ENCODE measurements at places on chromosomes 13 and 19.

GRCh38 chr13:106533101-106533942 is 2.1 kb downstream of the EFNB2 start:
- peak; percentile 91 for DNase-seq

GRCh38 chr19:34399886-34400285 is 4.3 kb upstream of the PDCD2L start:
- no peak for DNase-seq

DNA sequence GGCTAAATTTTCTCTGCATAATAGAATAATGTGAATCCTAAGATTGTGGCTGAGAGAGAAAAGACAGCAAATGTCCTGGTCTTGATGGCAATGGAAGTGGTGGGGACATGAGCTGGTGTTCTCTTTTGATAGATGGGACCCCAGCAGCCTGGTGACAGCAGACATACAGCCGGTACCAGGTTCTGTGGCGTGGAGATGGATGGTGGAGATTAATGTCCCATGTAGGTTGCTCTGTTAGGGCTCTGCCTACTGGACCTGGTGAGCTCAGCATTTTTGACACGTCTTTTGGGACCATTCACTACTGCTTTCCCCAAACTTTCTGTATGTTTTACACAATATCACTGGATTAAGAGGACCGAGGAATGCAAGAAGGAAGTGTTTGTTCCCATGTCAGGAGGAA is 8.2 kb upstream of the SIGLEC14 start:
- no peak for DNase-seq

- peak; percentile 68 for DNase-seq
These were observed 186.2 kb downstream of the EFNB2 start for GRCh38 chr13:106349080-106349931.

GRCh38 chr19:18635831-18636182 is 1.0 kb upstream of the KLHL26 start:
- DNase-seq: no peak

DNA sequence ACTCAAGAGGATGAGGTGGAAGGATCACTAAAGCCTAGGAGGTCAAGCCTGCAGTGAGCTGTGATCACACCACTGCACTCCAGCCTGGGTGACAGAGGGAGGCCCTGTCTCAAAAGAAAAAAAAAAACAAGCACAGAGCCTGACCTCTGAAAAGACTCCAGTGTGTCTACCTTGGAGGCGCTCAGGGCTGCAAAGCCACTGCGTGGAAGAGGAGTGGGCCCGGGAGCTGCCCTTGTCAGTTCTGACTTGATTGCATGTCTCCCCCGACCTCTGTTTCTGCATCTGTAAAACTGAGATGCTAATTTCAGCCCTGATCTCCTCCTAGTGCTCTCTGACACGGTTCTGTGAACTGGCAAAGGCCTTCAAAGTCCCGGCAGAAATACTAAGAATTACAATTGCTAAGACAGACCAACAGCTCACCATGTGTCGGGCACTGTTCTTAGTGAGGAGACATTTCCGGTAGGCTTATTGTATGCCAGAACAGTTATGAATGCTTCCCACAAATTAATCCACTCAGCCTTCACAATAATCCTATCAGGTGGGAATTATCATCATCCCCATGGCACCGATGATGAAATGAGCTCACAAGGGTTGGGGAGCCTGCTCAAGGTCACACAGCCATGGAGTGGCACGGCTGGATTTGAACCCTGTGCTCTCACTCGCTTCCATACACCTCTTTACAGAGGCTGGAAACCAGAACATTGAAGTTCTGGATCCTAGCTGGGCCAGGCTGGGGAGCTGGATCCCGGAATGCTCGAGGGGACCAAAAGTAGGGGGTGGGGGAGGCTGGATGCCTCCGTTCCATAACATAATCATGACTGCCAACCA is 3.5 kb downstream of the AKT2 start:
- no peak for DNase-seq

DNA sequence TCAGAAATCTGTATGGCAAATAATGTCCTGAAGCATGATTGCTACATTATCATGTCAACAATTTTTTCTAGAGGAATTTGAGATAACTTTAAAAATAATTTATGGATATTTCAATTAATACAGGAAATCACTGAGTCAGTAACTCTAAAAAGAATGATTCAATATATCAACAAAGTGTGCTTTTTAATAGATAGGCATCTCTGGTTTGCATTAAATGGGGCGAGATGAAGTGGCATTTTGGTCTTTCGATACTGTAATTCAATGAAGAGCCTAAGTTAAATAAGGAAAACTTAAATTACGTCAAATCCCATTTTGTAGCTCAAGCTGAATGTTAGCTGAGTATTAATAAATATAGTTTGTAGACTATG is 342.8 kb downstream of the DACH1 start:
- no peak for DNase-seq

- no peak for DNase-seq
These were observed 1.7 kb upstream of the DBP start for GRCh38 chr19:48638831-48639381.

GRCh38 chr19:55400281-55401087 is 7.1 kb downstream of the UBE2S start:
- DNase-seq: no peak

DNA sequence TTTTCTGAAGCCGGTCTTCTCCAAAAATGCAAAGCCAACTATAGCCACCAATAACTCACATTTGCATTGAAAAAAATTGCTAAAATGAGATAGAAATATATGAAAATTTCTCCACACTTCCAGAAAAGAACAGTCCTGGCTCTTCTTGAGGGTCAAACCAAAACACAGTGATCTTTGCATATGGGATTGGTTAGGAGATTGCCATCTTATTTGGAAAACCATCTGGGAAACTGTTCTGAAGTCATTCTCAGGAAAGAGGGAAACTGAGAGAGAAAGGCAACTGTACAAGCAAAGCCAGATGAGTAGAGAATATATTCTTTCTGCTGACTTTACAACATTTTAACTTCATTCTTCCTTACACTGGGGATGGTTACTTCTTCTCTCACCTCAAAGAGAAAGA is 54.6 kb downstream of the HSPH1 start:
- no peak for DNase-seq

GRCh38 chr13:40351537-40352379 is 314.7 kb downstream of the FOXO1 start:
- DNase-seq: no peak

- peak; percentile 70 for DNase-seq
These were observed 866 bp downstream of the COX7A1 start for GRCh38 chr19:36151144-36152018.

DNA sequence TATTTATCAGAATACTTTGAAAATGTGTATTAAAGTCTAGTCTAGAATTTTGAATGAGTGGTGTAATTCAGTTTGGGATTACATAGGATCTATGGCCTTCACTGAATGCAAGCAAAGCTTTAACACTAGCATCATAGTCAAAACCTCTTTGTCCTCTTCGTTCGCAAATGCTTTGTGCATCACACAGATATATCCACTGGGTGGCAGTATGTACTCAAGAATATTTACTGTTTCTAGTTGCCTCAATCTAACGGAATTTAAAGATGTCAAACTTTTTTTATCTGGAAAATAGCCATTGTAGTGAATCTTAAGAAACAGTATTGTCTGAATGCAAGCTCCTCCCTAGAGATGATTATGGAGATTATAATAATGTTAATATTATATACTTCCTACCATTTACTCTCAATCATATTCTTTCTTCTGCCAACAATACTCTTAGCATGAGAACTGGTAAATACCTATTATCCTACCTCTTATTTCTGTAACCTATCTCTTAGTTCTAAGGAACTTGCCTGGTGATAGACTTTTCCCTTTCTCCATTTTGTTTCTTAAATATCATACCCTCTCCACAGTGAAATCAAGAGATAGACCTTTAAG is 25.8 kb downstream of the LACC1 start:
- DNase-seq: peak; percentile 37

DNA sequence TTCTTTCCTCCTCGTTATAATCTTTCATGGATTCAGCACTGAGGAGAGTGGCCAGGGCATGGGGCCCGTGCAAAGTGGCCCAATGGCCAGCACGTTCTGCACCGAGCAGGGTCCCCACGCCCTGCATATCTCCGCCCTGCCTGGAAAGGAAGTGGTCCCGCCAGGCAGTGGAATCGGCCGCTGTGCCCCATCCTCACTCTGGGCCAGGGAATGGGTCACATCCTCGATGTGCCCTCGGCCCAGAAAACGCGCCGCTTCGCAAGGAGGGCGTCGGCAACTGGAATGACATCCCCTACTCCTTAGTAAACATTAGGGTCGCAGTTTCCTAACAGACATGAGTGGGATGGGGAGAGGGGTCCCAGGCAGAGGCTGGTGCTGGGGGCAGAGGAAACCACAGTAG is 90.7 kb downstream of the ZNF254 start:
- no peak for DNase-seq

DNA sequence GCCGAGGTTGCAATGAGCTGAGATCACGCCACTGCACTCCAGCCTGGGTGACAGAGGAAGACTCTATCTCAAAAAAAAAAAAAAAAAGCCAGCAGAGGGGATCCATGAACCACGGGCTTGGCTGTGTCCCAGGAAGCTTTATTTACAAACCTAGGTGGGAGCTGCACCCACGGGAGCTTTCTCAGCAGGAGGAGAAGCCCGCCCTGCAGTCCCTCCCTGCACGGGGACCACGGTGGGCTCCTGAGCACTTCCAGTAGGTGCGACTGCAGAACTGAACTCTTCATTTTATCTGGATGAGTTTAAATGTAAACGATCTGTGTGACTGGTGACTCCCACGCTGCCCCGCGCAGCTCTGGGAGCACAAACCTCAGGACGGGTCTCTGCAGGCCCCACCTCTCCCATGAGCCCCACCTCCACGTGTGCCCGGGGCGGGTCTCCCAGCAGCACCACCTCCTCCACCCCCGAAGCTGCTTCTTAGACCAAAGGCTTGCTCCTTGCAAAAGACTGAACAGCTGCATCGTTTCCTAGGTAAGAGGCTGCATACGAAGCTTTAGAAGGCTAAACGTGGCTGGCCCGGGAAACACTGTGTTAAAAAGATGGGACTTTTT is 66.4 kb downstream of the SPACA7 start:
- DNase-seq: peak; percentile 44

- no peak for DNase-seq
These were observed 14.5 kb downstream of the ZNF708 start for GRCh38 chr19:21314676-21315075.

DNA sequence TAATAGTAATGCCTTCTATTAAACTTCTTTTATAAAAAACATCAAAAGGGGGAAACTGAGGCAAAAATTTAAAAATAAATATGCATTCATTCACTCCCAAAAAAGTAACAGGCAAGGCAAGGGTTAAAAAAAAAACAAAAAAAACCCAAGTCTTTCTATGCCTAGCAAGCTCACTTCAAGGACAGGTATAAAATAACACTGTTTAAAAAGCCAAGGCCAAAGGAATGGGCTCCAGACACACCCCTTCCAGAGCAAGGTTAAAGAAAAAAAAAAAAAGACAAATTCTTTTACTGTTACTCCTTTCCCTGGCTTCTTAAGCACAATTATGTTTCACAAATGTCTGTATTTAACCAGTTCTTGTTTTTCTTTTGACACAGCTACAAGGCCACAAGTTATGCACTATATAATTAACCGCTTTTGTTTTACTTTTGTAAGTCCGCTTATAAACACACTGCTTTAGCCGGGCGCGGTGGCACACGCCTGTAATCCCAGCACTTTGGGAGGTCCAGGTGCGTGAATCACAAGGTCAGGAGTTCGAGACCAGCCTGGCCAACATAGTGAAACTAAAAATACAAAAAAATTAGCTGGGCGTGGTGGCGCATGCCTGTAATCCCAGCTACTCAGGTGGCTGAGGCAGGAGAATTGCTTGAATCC is 3.6 kb downstream of the SIGLEC11 start:
- DNase-seq: no peak

DNA sequence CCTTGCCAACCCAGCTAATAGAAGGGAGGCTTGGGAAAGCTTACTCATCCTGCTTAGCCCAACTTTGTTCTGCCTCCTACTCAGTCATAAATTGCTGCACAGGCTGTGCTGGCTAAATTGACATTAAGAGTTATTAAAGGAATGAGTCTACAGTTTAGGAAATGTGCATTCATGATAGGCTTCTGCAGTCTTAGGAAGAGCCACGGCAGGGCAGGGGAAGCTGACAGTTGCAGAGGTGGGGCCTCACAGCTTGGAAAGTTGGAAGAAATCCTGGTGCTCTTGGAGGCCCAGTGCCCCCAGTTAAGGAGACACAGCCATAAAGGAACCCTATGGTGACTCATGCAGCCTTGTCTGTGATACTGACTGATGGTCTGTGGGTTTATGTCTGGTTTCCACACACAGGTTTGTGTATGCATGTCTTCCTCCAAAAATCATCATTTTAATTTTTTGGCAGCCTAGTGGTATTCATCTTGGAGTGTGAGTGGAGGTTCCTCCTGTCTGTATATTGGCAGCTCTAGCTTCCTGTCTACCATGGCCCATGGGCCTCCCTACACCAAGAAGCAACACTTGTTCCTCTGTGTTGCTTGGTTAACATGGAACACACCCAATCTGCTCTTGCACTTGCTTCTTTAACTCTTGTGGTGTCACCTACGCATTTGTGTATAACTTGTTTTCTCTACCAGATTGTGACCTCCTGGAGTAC is 135.0 kb upstream of the KL start:
- no peak for DNase-seq

GRCh38 chr13:36346222-36347083 is at the start of gene SPART:
TSS of gene SPART (minus strand) at chr13:36346394. CDS start at chr13:36335830, 10,564 bp downstream.
- peak; percentile 95 for DNase-seq

DNA sequence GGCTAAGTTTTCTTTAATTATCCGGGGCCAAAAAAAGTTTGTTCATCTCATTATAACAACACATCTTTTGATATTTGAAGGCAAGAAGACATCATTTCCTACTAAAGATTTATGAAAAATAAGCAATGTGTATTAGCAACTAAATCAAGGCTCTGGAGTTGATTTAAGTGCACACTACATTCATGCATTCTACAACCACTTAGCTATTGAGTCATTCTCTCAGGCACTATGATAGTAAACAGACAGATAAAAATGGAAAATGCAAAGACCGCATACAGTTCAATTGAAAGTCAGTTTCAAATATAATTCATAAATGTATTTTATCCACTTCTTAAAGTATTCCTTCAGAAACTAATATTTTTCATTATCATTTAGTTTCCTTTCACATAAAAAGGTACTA is 1395.2 kb downstream of the PCDH9 start:
- no peak for DNase-seq

- no peak for DNase-seq
These were observed 95.1 kb downstream of the C13orf42 start for GRCh38 chr13:51015973-51016372.

- peak; percentile 49 for DNase-seq
These were observed 726 bp upstream of the UFM1 start for GRCh38 chr13:38348861-38349389.

DNA sequence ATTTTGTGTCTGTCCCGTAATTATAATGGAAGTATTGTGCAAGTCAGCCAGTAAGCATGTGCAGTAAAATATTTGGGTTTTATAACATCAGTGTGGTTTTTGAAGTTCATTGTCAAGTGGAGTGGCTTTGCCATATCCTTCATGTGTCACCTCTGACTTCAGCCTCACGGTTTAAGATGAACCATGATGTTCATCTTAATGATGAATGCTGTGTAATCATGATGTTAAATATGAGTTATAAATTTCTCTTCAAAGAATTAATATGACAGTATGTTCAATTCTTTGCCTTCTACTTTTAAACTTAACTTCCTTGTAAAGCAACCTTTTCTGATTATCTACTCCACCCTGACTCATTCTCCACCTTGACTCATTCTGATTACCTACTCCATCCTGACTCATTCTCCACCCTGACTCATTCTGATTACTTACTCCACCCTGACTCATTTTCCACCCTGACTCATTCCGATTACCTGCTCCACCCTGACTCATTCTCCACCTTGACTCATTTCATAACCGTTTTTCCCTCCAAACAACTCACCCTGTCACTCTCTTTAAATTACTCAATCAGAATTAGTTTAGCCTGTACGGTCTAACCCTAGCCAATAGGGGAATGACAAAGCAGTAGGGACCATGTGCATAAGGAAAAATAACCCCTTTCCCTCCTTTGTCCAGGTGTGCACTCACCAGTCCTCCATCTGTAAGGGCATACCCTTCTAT is 50.3 kb upstream of the ANKRD10 start:
- no peak for DNase-seq

Measured in right kidney (tissue), 9 donors.